ENCODE measurements at places on chromosomes 11 and 22.

- DNase-seq, result no peak
Measured at GRCh38 chr22:44422746-44423380, 75.2 kb downstream of the RTL6 start.

GRCh38 chr11:68041617-68042218 is 2.9 kb downstream of the TCIRG1 start:
- DNase-seq, result no peak

DNA sequence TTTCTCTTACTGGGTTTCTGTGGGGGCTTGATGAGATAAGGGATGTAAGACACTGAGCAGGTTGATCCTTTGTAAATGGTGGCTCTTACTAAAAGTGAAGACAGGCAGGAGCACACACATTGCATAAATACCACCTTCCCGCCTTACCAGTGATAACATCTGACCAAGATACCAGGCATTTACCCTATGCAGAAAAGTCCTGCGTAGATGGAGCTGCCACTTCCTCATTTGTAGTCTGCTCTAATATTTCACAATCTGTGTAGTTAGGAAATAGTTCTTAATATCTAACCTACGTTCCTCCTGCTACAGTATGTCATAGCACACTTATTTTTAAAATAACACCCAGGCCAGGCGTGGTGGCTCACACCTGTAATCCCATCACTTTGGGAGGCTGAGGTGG is 23.9 kb upstream of the SWAP70 start:
- DNase-seq, result peak; percentile 94

DNA sequence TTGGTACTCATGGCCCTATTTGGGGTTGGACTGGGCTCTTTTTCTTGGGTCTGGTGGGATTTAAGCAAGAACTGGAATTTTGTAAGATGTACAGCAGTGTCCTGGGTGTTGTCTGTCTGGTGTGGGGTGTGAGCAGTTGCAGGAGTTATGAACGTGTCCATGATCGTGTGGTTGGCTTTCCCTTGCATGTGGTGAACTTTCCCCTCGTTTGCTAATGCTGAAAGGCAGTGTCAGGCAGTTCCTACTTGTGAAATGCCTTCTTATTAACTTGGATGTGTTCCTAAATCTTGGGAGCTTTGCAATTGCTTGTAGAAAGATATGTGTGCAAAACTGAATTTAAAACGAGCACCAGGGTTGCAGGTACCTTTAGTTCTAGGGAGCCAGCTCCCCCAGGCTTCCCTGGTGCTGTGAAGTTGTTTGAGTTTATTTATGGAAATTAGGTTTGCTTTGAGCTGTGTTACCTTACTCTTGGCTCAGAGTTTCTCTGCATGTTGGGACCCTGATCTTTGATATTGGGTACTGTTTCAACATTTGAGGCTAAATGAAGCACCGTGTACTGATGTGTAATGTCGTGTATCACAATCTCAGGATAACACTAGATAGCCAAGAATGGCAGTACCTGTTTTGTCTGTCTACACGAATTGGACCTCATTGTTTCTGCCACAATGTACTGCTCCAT is 35.8 kb upstream of the HSD17B12 start:
- no peak for DNase-seq

DNA sequence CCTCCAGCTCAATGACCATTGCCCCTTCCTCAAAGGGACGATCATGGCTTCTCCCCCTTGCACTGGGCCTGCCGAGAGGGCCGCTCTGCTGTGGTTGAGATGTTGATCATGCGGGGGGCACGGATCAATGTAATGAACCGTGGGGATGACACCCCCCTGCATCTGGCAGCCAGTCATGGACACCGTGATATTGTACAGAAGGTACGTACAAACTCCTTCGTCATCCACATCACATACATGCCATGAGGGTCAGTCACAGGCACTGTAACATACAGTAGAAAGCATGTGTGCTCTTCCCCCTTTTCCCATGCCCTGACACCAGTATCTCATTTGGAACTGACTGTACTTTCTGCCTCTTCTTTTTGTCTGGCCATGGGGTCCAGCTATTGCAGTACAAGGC is 4.0 kb downstream of the TAF10 start:
- DNase-seq, result no peak

- DNase-seq, result no peak
Measured at GRCh38 chr11:15940462-15941205, 415.7 kb downstream of the SOX6 start.
